Adrenal gland (tissue), 19 donors: ENCODE measurements at places on chromosomes 1 and 21.

- DNase-seq = peak; percentile 39
Observed at GRCh38 chr1:3453891-3454810, at the start of gene ARHGEF16. TSS of gene ARHGEF16 (plus strand) at chr1:3454665. CDS start at chr1:3463085, 8,420 bp downstream.

DNA sequence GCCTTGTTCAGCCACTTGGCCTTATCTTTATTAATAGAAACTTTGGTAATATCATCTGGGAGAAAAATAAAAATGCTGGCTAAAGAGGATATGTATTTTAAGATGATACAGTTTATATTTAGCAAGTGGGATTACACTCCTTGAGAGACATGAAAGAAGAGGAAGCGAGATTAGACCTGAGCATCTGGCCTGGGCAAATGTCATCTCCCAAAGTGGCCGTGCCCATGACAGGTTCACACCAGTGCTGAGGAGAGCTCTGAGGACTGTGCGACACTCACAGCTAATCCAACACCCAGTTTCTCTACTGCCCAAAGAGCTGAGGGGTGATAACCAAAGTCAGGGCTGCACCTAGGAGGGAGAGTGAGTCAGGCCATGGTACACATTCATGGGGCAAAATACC lies 121.7 kb upstream of the DUSP10 start:
- DNase-seq = no peak

DNA sequence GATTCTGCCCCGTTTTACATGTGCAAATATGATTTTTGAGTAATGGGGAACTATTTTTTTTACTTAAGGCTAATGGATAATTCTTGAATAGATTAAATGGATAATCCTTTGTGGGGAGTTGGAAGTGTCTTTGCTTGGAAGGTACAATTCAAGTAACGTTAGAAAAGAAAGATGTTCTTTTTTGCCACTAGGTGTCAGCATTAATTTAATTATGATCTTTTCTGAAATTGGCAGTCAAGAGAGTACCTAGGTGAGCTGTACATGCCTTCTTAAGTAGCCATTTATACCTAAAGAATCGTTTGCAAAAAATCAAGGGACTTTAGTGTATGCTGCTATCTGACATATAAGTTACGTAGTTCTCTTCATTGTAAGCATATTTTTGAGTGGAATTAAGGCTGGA lies 2.2 kb downstream of the FBXO28 start:
- DNase-seq = no peak

- peak; percentile 74 for DNase-seq
Observed at GRCh38 chr1:153485863-153486262, 25.4 kb upstream of the S100A7 start.

GRCh38 chr1:167905671-167906070 lies 8.3 kb downstream of the ADCY10 start:
- DNase-seq = no peak

DNA sequence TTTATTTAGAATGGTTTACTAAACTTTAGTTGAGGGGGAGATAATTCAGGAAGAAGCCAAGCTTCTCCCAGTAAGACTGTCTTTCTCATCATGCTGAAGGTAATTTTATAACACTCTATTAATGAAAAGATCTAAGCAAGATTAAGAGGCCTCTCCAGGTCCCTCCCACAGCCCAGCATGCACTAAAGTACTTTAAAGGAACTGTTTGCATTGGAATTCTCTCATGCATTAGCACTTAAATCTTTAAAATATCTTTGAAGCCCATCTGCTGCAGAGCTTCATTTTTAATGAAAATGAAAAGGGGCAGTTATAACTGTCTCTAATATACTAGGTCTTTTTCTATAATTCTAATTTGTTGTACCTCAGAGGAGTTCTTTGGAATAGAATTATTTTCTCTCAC lies 1379.1 kb upstream of the ADGRL4 start:
- no peak for DNase-seq

DNA sequence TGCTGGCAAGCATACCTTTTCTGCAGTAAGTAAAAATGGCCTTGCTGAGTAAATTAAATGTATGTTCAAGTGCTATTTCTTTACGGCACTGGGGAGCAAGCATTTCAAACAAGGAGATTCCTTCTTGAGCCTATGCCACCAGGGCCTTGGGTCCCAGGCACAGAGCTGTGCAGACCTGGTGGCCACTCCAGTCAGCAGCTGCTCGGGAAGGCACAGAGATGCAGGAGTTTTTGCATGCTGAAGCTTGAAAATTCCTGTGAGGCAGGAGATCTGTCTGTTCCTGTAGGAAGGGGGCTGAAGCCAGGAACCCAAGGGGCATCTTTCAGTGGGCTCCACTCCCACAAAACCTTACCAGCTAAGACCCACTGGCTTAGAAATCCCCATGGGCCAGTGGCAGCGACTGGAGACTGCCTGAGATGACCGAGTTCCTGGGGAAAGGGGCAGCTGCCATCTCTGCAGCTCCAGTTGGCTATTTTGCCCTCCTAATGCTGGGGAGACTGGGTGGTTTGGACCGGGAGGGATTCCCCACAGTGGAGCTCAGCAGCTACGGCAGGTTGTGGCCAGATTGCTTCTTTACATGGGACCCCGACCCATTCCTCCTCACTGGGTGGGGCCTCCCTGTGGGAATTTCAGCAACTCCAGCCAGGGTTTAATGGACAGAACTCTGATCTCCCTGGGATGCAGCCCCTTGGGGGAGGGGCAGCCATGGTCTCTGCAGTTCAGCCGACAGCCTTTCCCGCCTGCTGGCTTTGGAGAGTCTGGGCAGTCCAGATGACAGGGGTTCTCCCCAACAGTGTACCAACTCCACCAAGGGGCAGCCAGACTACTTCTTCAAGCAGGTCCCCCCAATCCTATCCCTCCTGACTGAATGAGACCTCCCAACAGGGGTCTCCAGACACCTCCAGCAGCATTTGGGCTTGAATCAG lies 8.4 kb upstream of the PGBD2 start:
- DNase-seq = no peak

DNA sequence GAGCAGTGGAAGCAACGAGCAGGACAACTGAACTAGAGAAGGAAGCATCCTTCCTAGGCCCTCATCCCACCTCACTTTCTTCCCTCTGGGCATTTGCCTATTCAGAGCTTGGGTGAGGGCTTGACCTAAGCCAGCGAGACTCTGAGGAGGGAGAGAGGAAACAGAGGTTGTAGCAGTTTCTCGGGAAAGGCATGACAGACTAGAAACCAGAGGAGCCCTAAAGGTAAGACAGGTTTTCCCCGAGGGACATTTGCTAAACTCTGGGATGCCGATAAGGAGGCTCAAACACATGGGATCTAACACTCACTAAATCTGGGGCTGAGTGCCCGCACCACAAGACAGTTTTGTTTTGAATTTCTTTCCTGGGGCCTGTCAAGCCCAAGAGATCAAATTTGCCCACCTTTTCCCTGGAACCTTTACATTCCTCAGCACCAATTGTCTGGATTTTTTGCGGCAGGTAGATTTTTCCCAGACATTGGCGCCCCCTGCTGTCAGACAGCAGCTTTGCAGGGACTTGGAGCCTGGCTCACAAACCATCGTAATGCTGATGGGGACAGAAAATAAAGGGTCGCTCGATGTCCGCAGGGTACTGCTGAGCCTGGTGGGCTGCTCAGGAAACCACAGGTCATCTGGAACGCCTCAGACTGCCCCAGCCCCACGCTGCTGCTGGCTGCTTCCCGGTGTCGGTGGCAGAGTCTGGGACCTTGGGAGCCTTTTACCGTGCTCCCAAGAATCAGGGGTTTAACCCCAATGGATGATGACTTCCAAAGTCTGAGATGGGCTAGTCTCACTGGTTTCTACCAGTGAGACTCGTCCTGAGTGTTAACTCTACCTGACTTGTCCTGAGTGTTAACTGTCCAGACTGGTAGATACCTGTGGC lies 23.4 kb upstream of the TSPAN2 start:
- DNase-seq = peak; percentile 40
